ENCODE measurements at places on chromosomes 7 and 10.

GRCh38 chr7:84337429-84337828 lies 142.8 kb upstream of the SEMA3A start:
- no peak for DNase-seq

DNA sequence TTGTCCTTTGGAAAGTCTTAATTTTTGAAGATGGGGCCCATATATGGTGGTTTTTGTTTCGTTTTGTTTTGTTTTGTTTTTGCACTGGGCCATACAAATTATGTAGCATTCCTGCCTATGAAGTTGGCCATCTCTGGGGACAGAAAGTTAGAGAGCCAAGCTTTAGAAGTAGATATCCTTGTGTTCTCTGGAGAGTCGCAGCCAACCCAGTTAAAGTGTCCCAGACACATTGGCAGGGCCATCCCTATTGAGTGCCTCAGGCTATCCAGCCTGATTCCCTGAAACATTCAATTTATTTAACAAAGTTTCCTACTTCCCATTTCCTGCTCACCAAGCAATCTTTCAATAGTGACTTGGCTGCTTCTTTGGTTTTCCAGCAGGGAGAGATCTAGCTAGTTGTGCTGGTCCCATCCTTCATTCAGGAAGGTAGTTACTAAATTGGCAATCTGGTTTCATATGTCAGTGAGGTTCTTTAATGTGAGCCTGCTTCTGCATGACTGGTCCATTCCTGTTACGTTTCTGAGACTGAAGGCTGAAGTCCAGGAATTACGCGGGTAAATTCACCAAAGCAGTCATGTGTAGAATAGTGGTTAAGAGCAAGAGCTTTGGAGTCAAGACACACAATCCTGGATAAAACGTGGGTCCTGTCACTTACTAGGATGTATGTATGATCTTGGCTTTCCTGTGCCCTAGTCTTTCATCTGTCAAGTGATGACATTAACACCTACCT lies 49.3 kb upstream of the HBP1 start:
- DNase-seq, result no peak

- no peak for DNase-seq
Observed at GRCh38 chr7:66668112-66668511, 39.4 kb downstream of the KCTD7 start.

- no peak for DNase-seq
Observed at GRCh38 chr7:96218664-96219243, 103.1 kb downstream of the SLC25A13 start.

GRCh38 chr7:44561962-44562621 lies 11.6 kb downstream of the DDX56 start:
- DNase-seq, result no peak

- no peak for DNase-seq
Observed at GRCh38 chr10:103572347-103573204, 79.1 kb downstream of the NEURL1 start.
